Pancreas (tissue), 10 donors: ENCODE measurements at places on chromosomes 6 and 20. TPM values are rescaled to one million over a fixed set of nuclear protein-coding genes. Genes with fewer than 3 reads are reported as not detected.

- no peaks in the 10 kb centered on the region for H3K27me3 ChIP-seq
- peaks cover 4% of the 10 kb centered on the region for H3K4me1 ChIP-seq
- peak overlapping the region; percentile 9 for H3K27ac ChIP-seq
- no peaks in the 10 kb centered on the region for H3K36me3 ChIP-seq
- H3K4me3 ChIP-seq, result no peak overlapping the region
- no peak for DNase-seq
These were observed 4.3 kb downstream of the TRAM2 start for GRCh38 chr6:52572536-52572935.

DNA sequence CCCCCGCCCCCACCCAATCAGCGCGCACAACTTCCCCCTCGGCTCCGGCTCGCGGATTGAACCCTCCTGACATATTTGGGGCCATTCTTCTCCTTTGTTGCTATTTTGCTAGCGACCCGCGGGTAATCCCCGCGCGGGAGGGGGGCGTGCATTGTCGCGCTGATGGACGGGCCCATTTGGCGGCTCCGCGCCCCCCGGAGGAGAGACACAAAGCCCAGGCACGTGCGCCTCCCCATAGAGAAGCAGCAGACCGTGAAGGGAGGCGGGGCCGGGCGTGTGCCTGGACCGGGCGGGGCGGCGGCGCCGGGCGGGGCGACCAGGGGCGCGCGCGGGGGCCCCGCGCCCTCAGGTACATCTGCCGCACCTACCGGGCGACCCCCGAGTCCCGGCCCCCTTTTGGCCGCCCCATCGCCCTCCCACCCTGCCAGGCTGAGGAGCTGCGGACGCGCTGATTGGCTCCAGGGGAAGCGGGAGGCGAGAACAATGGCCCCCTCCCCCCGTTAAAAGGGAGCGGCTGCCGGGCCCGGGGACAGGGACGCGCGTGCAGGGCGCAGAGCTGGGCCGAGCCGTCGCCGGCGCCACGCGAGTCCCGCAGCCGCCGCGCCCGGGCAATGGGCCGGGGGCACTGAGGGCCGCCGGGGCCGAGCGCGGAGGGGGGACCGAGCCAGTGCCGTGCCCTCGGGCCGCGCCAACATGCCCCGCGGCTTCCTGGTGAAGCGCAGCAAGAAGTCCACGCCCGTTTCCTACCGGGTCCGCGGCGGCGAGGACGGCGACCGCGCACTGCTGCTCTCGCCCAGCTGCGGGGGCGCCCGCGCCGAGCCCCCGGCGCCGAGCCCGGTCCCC, at the start of gene INSM1:
TSS of gene INSM1 (plus strand) at position 530 of the 843 bp plus-strand sequence. CDS start at position 694, 164 bp downstream.
- H3K36me3 ChIP-seq, result no peaks in the 10 kb centered on the region
- H3K27me3 ChIP-seq, result peaks cover 45% of the 10 kb centered on the region
- H3K4me3 ChIP-seq, result no peak within 1 kb of the TSS
- H3K4me1 ChIP-seq, result no peaks in the 10 kb centered on the region

DNA sequence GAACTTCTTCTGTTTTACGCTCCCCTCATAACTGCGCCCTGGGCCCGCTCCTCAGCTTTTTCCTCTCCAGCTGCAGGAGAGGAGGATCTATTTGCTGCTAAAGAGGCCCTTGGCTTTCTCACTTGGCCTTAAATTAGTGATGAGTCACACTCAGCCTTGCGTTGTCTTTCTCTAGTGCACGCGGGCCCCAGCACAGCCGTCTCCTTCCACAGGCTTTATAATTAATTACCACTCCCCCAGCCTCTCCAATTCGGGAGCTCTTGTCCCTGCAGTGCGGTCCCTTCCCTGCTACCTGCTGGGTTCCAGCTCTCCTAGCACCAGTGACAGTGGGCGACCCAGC, 25.2 kb downstream of the PACSIN1 start:
- no peaks in the 10 kb centered on the region for H3K4me1 ChIP-seq
- H3K27me3 ChIP-seq, result no peaks in the 10 kb centered on the region
- no peak for DNase-seq
- H3K4me3 ChIP-seq, result no peak overlapping the region
- no peaks in the 10 kb centered on the region for H3K36me3 ChIP-seq

GRCh38 chr6:54481091-54481490, 172.8 kb downstream of the TINAG start:
- no peaks in the 10 kb centered on the region for H3K36me3 ChIP-seq
- no peak overlapping the region for H3K27ac ChIP-seq
- no peaks in the 10 kb centered on the region for H3K27me3 ChIP-seq
- DNase-seq, result peak; percentile 30

- DNase-seq, result peak; percentile 72
- peak overlapping the region; percentile 71 for H3K27ac ChIP-seq
- H3K36me3 ChIP-seq, result no peaks in the 10 kb centered on the region
- H3K4me1 ChIP-seq, result no peaks in the 10 kb centered on the region
- H3K27me3 ChIP-seq, result no peaks in the 10 kb centered on the region
These were observed 122.8 kb upstream of the COL21A1 start for GRCh38 chr6:56370127-56370540.

- no peak for DNase-seq
- peaks cover 6% of the 10 kb centered on the region for H3K4me1 ChIP-seq
- no peaks in the 10 kb centered on the region for H3K36me3 ChIP-seq
These were observed 108.6 kb downstream of the DLL1 start for GRCh38 chr6:170182093-170182780.

Gene SMLR1
- 0.05 TPM for polyA plus RNA-seq

DNA sequence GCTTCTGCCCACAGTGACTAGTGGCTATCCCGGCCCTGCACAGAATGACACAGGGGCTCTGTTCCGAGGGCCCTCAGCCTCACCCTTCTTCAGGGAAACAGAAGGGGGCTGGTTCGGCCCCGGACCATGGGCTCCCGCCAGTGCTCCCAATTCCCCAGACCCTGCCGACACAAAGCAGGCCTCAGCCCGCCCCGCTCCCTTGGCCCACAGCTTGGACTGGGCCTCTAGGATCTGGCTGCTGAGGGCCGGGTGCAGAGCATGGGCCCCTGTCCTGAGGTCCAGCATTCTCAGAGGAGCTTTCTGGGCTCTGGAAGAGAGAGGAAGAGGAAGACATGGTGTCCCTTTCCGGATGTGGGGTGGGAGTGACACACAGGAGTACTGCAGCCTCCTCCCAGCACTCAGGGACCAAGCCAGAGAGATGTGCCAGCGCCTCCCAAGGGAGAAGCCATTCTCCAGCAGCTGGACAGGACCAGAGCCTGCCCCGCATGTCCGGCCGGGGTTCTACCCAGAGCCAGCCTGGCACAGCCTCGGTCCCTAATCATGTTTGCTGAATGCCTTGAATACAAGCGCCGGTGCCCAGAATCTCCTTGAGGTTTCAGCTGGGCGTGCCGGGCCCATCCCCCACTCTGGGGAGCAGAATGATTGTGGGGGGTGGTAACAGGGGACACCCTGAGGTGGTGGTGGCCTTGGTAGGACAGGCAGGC, 23.9 kb downstream of the C20orf203 start:
- H3K27me3 ChIP-seq, result no peaks in the 10 kb centered on the region
- no peak for DNase-seq
- H3K4me3 ChIP-seq, result no peak overlapping the region
- no peaks in the 10 kb centered on the region for H3K36me3 ChIP-seq

DNA sequence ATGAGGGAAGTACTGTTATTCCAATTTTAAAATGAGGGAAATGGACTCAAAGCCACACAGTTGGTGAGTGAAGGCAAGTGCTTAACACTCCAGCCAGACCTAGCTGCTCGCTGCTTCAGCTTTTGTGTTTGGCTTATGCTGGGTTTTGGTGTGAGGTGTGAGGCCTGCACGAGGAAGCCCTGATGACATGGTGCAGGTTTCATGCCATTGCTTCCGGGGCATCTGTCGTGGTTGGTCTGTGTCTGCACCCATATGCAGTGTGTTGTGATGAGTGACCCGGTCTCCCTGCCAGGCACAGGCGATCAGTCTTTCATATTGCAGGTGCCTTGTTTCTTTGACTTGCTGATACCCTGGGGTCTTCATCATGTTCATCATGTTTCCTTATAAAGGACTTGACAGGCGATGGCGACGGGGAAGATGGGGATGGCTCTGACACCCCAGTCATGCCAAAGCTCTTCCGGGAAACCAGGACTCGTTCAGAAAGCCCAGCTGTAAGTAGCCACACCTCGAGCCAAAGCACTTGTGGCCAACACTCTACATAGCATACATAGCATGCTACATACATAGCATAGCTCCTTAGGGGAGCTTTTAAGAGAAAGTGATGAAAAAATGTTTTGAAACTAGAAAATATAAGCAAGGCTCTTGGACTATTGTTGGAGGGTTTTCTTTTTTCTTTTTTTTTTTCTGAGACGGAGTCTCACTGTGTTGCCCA, 22.3 kb downstream of the DNMT3B start:
- no peak for DNase-seq
- H3K27ac ChIP-seq, result no peak overlapping the region
- no peaks in the 10 kb centered on the region for H3K36me3 ChIP-seq
- H3K4me3 ChIP-seq, result no peak overlapping the region
- H3K4me1 ChIP-seq, result no peaks in the 10 kb centered on the region
- H3K27me3 ChIP-seq, result no peaks in the 10 kb centered on the region

DNA sequence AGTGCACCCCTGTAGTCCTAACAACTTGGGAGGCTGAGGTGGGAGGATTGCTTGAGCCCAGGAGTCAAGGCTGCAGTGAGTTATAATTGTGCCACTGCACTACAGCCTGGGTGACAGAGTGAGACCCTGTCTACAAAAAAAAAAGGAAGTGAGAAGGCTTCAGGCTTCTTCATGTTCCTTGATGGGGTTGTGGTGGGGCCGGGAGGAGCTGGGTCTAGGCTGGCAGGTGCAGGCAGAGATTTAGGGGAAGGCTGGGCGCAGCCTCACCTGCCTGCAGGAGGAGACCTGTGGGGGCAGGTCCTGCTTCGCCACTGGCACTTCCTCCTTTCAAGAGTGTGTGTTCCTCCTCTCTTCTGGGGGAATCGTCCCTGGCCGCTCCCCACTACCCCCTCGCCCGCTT, 63.9 kb downstream of the CHMP4B start:
- no peak overlapping the region for H3K4me3 ChIP-seq
- no peaks in the 10 kb centered on the region for H3K4me1 ChIP-seq
- no peaks in the 10 kb centered on the region for H3K27me3 ChIP-seq
- DNase-seq, result no peak

DNA sequence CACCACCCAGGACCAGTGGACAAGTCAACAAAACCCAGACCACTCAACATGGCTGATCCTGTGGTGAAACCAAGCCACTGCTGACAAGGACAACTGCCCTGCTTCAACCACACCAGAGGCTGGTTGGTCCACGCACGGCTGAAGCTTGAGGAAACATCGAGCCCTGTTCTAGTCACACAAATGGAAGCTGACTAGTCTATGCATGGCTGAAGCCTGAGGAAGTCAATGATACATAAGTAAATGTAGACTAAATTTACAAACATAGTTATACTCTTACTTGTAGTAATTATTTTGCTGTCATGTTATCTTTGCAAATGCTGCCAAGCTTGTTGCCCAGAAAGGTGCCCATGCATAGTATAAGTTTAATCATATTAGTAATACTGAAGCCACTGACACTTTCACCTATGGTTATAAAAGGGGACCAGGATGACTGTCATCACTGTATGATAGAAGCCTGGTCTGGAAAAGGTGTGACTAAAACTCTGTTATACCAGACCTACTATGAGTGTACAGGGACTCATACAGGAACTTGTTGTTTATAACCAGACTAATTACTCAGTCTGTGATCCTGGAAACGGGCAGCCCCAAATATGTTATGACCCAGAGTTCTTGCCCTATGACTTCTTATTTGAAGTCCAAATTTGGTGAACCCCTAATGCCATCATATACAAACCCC, 5.6 kb downstream of the IL22RA2 start:
- no peaks in the 10 kb centered on the region for H3K27me3 ChIP-seq
- no peak for DNase-seq
- no peaks in the 10 kb centered on the region for H3K4me1 ChIP-seq
- H3K27ac ChIP-seq, result no peak overlapping the region
- no peak overlapping the region for H3K4me3 ChIP-seq

Gene GID8
- polyA plus RNA-seq, result 14.6 TPM
